NCI-H187 (cell line): ENCODE measurements at places on chromosomes 5 and 9.

DNA sequence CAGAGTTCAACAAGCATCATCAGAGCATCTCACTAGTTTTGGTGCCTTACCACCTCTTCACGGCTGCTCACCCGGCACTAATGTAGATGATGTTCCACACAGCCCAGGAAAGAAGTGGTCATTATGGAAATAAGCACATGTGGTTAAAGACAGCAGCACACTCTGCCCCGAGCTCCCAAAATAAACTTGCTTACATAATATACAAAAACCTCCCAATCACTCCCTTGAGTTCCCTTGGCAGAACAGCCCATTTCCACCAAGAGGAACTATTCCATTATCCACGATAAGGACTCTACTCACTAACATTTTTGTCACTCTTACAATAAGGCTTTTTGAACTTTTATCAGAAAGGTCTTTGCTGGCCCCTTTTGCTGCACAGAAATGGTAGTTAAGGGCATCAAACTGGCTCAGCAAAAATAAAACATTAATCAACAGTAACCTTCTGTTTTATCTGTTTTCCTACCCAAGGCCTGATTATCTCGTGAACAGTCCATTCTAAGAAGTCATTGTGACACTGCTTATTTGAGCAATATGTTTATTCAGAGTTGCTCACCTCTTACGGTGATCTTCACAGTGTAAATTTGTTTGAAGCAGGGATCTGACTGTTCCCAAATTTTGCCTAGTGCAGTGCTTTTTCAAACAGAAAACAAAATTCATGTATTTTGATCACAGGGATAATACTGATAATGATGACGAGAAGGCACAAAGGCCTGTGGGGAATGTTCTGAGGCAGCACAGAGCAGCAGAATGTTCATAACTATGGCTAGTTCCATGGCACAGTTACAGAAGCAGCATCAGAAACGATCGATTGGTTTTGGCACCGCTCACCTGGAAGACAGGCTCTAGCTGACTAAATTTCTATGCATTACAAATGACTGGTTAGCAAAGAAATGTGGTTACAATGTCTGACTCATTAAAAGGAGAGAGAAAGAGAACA lies 399.8 kb upstream of the PIK3R1 start:
- DNase-seq = no peak

GRCh38 chr9:79687131-79687447 lies 115.3 kb downstream of the TLE4 start:
- no peak for DNase-seq

- DNase-seq = no peak
Observed at GRCh38 chr9:81737871-81738507, 48.6 kb upstream of the TLE1 start.

DNA sequence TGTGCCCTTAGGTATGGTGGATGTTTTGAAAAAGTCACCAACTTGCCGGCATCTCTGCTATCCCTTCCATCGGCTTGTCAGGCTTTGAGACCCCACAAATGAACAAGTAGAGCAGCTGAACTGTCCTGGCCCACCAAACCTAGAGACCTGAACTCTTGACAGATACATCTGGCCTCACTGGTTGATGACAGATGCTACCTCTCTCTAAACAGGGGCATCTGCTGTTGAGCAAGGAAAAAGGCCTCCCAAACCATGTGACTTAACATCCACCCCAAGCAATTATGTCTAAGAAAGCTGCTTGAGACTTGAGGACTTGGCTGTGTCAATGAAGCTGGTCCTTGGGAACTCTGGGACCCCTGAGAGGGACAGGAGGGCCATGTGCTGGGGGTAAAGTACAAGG lies 2.3 kb downstream of the CCNI2 start:
- DNase-seq = no peak

DNA sequence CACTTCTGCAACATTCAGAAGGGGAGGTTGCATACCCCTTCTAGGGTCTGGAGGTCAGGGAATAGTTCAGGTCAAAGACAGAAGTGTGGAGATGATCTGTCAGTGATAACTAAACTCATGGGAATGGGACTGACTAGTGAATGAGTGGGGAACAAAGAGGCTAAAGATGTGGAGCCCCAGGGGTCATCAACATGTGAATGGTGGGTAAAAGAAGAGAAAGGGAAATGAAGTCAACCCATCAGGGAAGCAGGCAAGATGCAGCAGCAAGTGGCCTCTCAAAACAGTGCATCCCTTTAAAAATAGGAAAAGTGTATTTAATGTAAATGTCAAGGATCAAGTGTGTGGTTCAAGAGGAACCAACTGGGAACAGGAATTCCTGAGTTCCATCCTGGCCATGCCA lies 69.9 kb downstream of the PLPPR1 start:
- no peak for DNase-seq

GRCh38 chr9:133557581-133557980 lies 23.1 kb downstream of the ADAMTSL2 start:
- no peak for DNase-seq

GRCh38 chr5:13994621-13995253 lies 50.2 kb upstream of the DNAH5 start:
- peak; percentile 66 for DNase-seq

- DNase-seq = peak; percentile 22
Observed at GRCh38 chr5:79229357-79230174, 6.4 kb upstream of the JMY start.

- no peak for DNase-seq
Observed at GRCh38 chr5:151885138-151885908, 39.3 kb downstream of the GLRA1 start.

DNA sequence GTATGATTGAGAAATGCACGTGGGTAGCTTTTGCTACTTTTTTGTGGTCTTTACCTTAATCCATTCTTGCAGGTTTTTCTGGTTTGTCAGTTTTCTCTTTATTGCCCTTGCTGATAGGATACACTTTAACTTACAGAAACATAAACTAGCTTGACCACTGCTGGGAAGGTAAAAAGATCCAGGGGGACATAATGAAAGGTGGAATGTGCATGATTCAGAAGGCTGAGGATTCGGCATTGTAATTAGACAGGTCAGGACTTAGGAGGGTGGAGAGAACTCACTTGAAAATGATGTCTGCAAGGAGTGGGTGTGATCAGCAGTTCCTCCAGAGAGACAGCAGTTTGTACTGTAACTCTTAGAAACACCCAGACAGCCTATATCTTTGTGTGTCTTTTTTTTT lies 19.8 kb upstream of the TXNDC8 start:
- no peak for DNase-seq

DNA sequence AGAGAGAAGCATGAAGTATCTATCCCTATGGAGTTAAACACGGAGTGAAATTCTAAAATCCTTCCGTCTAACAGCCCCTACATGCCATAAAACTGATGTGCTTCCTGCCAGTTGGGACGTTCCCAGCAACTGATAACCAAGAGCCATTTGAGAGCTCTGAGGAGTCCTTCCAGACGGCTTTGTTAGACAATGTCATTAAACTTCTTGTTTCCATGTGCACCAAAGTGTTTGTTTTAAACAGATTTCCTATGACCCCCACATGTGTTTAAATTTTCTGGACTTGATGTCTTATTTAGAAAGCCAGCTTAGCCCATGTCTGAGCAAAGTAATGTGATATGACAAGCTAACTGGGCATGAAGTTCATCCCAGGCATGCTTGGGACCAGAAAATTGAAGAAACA lies 57.2 kb upstream of the LPAR1 start:
- no peak for DNase-seq

DNA sequence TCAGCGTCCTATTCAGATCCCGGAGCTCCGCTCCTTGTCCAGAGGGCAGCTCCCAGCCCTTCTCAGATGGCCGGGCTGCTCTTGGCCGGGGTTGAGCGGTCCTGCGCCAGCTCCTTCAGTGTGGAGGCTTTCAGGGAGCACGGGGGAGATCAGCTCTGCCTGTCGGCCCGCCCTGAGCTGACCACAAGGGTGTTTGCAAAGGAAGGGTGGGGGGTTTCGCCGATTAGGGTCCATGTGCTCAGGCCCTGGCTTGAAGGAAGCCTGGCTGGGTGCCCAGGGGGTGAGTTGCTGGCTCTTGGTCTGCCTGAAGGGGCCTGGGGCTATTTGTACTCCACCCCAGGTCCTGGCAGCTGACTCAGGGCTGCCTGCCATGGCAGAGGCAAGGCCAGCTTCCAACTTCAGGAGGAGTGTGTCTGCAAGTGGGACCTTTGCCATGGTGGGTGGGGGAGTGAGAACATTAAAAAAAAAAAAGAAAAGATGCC lies 250.1 kb upstream of the KLF4 start:
- no peak for DNase-seq

DNA sequence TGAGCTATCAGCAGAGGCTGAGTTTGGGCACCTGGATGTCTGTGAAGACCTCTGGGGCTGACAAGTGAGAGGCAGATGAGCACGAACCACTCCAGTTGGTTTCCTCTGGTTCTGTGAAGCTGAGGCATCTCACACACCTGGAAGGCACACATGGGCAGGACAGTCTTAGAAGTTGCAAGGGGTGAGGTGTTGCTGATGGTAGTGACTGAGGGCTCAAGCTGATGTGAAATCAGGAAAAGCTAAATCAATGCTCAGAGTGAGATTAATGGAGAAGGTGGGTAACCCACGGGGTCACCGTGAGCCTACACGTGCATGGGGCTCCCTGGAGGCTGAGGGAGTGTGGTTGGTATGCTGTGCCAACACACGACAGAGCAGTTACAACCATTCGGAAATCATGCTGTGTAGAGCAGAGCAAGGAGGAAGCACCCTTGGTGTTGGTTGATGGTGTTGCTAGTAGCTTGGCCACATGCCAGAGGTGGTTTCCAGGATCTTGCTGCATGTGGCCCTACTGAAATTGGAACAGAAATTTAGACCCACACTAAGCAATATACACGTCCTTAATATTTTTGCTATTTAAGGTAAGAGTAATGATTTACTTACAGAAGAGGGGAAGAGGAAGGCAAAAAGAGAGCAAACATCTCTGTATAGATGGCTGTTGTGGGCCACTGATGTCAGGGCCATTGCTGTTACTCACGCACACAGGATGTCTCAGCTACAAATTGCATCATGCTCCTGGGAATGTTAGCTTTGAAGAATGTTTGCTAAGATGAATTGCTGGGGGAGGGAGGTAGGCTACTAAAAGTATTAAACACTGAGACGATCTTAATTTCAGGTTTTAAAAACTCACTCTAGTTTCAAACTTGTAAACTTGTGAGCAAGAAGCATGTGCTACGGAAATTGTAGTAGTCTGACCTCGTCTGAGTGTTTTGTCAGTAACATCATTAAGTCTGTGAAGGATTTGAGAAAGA lies 170.5 kb downstream of the ARHGEF28 start:
- no peak for DNase-seq

GRCh38 chr5:168829044-168829443 lies 249.9 kb upstream of the PANK3 start:
- DNase-seq = no peak

DNA sequence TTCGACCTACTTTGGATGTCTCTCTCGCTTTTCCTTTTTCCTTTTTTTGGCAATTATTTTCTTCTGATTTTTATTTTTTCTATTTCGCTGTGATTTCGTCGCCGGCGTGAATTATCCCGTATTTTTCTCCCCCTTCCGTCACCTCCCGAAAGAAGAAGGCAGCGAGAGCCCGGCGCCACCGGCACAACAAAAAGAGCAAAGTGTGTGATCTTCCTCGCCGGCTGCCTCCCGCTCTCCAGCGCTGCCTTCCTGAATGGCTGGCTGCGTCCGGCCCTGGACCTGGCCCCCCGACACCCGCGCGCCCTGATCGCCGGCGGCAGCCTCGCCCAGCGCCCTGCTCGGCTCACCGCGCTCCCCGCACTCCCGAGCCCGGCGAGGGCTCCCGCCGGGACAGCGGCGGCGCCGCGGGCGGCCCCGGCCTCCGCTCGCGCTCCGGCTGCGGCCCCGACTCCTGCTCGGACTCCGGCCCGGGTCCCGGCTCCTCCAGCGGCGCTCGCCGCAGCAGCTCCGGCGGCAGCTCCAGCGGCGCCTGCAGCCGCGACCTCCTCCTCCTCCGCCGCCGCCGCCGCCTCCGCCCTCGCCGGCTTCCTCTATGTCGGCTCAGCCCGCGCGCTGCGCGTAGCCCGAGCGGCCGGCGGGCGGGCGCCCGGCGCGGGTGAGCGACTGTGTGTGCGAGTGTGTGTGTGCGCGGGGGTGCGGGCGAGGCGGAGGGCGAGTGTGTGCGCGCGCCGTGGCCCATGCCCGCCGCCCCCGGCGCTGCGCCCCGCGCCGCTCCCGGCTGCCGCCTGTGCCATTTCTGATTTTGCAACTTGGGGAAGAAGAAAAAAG lies 960 bp downstream of the NR2F1 start:
- DNase-seq = no peak

GRCh38 chr9:37035648-37036370 lies 1.7 kb upstream of the PAX5 start:
- DNase-seq = no peak

DNA sequence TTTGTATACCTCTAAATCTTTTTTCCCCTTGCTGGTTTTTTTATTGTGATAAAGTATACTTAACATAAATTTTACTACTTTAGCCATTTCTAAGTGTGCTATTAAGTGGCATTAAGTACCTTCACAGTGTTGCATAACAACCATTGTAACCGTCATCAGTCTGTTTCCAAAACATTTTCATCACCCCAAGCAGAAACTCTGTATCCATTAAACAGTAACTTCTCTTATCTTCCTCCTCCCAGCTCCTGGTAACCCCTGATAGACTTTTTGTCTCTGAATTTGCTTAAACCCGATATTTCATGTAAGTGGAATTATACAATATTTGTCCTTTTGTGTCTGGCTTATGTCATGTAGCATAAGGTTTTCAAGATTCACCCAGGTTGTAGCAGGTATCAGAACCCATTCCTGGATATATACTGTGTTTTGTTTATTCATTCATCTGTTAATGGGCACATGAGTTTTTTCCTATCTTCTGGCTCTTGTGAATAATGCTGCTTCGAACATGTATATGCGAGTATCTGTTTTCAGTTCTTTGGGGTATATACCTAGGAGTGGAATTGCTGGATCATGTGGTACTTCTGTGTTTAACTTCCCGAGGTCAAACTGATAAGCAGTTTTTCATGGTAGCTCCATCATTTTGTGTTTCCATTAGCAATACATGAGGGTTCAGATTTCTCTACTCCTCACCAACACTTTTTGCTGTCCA lies 66.4 kb downstream of the EHMT1 start:
- DNase-seq = no peak

- no peak for DNase-seq
Observed at GRCh38 chr9:92308893-92309292, 15.4 kb upstream of the IARS1 start.

GRCh38 chr9:129273136-129273895 lies 95.3 kb upstream of the IER5L start:
- no peak for DNase-seq

DNA sequence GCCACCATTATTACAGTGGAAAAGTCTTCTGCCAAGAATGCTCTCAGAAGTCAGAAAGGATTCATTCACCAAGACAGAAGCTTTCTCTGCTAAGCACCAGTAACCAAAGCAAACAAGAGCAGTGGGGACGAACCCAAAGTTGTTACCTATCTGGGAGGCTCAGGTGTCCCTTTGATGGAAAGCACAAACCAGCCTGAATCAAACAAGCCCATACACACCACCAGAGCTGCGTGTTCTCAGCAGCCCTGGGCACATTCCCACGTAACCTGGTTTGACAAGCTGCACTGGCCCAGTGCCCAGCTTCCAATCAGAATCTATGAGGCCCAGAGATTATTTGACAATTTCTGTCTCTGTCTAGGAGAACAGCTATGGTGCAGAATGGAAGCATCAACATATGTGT lies 252.6 kb downstream of the ACTL7B start:
- DNase-seq = no peak

- no peak for DNase-seq
Observed at GRCh38 chr5:180658774-180659564, 9.6 kb upstream of the FLT4 start.

- DNase-seq = no peak
Observed at GRCh38 chr5:111582993-111583601, 70.8 kb upstream of the STARD4 start.

GRCh38 chr5:112743631-112744030 lies 5.9 kb downstream of the APC start:
- DNase-seq = no peak
